Activated CD8-positive, alpha-beta memory T cell treated with anti-CD3 and anti-CD28 coated beads, Interleukin-2, amount 10 ng/mL, durations not matched to agents 7 days and 5 days (primary cell): ENCODE measurements at places on chromosomes 3 and 15.

DNA sequence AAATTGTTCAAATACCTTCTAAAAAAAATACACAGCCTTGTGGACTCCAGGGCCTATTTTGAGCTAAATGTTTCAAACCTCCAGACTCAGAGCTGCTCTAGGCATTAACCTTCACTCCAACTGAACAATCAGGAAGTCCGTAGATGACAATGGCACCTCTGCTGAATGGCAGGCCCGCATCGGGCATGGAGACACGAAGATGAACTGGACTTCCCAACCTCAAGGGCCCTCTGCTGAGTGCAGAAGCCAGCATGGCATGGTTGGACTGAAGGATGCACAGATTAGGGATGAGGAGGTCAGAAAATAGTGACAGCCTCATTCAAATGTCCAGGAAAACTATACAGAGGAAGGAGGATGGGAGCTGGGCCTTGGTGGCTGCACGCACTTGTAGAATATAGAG lies 2.2 kb downstream of the FAM174B start:
- DNase-seq, result no peak

DNA sequence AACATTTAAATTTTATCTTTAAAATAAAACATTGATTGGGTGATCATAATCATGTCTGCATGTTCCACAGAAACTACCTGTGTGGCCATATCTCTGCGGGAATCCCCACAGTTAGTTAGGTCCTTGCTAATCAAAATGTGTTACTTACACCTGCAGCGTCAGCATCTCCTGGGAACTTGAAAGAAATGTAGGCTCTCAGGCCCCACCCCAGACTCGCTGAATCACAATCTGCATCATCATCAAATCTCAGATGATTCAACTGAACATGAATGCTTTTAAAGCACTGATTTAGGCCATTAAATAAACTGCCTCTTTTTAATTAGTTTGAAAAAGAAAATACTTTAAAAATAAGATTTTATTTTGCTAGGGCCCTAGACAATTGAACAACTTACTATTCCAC lies 577.8 kb downstream of the PYDC2 start:
- DNase-seq, result no peak

DNA sequence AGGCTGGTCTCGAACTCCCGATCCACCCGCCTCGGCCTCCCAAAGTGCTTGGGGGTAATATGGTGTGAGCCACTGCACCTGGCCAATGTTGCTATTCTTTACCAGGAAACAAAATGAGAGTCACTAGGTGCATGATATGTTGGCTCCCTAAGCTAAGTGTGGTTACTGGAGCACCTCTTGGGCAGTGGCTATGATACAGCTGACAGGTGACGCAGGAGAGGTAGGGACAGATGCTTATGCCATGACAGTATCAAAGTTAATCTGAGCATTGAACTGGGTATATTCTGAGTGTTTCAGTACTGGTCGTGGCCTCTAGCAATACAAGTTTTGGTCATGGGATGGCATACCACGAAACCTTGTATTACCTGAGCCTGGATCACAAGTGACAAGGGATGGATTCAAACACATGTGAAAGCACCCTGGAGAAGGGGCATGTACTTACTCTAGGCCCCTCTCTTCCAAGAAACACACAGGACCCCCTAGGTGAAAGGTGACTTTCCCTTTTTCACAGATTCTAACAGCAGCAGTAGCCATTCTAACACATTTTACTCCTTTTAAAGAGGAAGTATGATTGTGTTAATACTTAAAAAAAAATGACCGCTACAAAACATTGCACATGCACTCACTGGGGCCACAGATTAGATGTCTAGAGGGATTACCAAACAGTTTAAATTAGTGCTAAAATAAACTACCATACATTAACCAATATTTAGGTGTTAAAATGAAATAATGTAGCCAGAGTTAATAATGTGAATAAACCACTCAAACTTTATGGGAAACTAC lies 467.3 kb downstream of the SHQ1 start:
- DNase-seq, result no peak

DNA sequence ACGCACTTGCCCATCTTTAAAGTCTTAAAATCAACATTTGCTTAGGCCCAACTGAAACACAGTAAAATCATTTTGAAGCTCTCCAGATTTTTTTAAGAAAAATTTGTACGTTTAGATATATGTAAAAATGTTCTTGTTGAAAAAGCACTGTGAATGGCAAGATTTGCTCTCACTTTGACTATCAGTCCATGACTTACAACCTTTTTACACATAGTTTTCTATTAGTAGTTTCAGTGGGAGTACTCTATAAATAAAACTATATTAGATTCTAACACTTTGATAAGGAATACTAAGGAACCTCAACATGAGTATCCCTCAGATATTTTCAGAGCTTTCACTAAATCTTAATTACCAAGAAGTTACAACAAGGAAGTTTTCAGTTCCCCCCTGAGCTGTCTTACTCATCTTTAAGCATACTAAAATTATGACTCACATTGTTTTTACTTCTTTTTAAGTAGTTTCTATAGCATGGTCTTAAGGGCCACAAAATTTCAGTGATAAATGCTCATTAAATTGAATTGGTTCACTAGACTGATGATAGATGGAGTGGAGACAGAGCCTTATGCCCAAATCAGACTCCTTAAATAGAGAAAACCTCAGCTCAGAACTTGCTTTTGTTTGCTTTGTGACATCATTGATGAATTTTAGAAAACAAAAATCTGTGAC lies 31.6 kb upstream of the RAP2B start:
- no peak for DNase-seq

GRCh38 chr15:68223171-68223570 lies 6.4 kb downstream of the CLN6 start:
- no peak for DNase-seq
